Ammon's horn (tissue), 1 donor: ENCODE measurements at places on chromosomes 5 and 9.

DNA sequence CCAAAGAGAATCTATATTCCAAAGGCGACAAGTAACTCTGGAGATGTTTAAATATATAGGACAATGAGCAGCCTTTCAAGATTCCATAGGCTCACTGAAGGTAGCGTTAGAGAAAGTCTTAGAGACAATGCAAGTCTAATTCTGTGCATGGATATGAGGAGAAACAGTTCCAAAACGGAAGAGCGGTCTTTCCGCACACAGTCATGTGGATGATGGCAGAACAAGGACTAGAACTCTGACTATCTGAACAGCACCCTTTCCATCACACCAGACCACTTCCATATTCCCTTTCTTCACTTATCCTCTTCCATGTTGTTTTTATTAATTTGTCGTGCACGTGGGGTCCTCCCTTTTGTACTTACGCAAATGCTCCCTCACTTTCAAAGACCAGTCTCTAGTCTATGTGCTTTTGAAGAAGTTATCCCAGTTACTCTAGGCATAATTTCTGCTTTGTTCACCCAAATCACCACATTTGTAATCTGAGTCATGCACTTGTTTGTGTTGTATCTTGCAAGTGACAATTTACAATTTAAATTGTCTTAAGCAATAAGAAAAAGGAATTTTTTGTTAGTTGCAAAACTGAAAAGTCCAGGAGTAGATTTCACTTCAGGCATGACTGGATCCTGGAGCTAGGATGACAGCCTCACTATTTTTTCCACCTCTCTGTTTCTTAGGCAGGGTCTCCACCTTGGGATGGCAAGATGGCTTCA, 116.0 kb upstream of the ADRA1B start:
- DNase-seq, result no peak

- DNase-seq, result no peak
Observed at GRCh38 chr9:708551-709432, 132.7 kb upstream of the DMRT1 start.

GRCh38 chr9:38346811-38347210, 45.7 kb upstream of the ALDH1B1 start:
- no peak for DNase-seq

- no peak for DNase-seq
Observed at GRCh38 chr5:154898210-154898609, 39.8 kb downstream of the CNOT8 start.

GRCh38 chr5:168239325-168239724, 52.1 kb upstream of the WWC1 start:
- no peak for DNase-seq

GRCh38 chr9:18601026-18601425, 127.1 kb downstream of the ADAMTSL1 start:
- no peak for DNase-seq

GRCh38 chr5:10676224-10676623, 84.8 kb downstream of the DAP start:
- DNase-seq, result no peak

DNA sequence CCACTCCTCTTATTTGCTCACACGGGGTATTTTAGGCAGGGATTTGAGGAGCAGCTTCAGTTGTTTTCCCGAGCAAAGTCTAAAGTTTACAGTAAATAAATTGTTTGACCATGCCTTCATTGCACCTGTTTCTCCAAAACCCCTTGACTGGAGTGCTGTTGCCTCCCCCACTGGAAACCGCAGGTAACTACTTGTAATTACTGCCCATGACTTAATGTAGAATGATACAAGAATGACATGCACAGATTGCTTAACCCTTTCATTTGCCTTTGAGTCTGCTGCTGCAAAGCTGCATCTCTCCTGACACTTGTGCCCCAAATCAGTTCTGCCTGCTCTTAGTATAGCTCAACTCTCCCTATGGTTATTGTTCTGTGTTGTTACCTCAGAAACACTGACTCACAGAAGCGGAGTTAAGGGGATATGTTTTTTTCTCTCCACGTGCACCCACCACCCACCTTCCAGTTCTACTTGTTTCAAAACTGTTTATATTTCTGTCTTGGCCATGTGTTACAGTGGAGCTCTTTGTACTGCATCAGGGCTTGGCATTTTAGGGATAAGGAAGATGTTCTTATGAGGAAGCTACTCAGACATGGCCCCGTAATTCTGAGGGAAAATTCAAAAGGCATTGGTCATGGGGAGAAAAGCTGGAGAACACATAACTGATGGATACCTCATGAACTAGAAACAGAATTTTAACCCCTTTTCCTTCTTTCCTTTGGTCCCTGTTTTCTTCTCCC, 2.3 kb downstream of the ADRB2 start:
- no peak for DNase-seq

DNA sequence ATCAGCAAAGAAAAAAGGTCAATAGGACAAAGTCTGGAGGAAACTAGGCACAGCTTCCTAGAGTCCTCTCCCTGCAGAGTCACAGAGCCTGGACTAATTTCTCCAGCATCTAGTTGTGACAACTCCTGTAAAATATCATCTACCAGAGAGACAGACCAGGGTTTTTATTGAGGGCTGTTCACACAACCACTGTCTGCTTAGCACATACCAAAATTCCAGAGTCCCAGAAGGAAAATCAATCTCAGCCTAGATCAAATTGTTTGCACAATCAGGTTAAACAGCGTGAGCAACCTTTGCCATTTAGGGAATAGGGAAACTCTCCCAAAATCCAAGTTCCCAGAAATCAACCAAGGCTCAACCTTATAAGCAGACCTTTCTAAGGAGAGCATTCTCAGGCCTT, 190.3 kb downstream of the SYK start:
- no peak for DNase-seq

DNA sequence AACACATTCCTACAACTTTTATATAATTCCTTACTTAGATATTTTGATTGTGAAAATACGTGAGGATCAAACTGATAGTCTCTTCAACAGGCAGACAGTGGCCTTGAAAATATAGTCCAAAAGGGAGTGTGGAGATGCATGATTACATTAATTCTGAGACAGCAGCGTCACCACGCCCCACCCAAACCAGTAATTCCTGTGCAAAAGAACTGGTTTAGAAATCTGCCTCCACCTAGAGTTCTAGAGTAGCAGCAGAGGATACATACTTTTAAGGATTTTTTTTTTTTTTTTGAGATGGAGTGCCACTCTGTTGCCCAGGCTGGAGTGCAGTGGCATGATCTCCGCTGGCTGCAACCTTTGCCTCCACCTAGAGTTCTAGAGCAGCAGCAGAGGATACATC, 1.6 kb upstream of the TUT7 start:
- DNase-seq, result no peak

DNA sequence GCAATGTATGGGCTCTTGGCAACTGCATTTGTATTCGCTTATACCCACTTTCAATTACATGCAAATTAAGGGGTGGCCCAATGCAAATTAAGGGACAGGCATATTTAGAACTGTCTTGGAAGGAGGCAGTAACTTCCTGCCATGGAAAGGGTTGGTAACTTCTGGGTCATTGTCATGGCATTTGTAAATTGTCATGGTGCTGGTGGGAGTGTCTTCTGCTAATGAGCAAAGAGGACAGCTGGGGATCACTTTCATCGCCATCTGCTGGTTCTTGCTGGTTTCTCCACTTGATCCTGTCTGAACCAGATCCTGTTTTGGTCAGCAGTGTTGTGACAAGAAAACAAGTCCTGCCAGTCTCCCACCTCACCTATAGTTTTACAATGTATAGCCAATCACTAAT, 23.3 kb upstream of the UGT3A2 start:
- no peak for DNase-seq

DNA sequence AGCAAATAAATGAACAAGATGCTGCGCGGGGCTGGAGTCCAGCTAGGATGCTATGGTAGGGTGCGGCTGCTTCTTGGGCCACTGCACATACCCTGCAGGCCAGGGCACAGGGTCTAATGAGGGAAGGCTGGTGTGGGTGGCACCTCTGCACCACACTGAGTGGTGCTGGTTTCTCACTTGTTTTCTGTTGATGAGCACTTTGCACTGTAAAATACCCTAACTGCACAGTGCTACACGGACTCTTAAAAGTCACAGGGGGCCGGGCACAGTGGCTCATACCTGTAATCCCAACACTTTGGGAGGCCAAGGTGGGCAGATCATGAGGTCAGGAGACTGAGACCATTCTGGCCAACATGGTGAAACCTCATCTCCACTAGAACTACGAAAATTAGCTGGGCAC, 52.7 kb upstream of the DMRT1 start:
- DNase-seq, result no peak

DNA sequence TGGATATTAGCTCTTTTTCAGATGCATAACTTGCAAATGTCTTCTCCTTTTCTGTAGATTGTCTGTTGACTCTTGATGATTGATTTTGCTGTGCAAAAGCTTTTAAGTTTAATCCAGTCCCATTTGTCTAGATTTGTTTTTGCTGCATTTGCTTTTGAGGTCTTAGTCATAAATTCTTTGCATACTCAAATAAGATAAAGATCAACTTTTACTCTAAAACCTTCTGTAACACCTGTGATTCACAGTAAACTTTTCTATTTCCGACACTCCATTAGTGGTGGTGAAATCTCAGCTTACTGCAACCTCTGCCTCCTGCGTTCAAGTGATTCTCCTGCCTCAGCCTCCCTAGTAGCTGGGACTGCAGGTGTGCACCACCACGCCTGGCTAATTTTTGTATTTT, 239.0 kb upstream of the ST8SIA4 start:
- no peak for DNase-seq

DNA sequence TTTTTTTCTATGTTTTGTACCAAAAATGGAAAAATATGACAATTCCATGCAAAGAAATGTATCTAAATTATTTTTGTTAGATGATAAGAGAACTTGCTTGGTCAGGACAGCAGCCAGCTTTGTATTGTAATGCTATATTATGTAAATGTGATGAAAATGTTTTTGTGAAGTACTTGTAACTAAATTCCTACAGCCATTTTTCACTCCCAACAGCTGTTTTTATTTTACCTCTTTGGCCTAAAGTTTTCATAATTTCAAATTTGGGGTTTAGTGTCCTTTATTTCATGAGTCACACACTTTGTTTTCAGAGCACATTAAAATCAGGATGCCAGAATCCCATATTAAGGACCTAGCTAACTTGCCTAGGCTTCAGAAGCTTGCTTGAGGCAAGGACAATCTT, 64.1 kb downstream of the WDR41 start:
- DNase-seq, result no peak

GRCh38 chr5:154086641-154087040, 47.9 kb downstream of the MFAP3 start:
- no peak for DNase-seq

- no peak for DNase-seq
Observed at GRCh38 chr9:73050065-73050816, 97.4 kb upstream of the ALDH1A1 start.

- DNase-seq, result no peak
Observed at GRCh38 chr9:80518441-80518840, 946.7 kb downstream of the TLE4 start.

DNA sequence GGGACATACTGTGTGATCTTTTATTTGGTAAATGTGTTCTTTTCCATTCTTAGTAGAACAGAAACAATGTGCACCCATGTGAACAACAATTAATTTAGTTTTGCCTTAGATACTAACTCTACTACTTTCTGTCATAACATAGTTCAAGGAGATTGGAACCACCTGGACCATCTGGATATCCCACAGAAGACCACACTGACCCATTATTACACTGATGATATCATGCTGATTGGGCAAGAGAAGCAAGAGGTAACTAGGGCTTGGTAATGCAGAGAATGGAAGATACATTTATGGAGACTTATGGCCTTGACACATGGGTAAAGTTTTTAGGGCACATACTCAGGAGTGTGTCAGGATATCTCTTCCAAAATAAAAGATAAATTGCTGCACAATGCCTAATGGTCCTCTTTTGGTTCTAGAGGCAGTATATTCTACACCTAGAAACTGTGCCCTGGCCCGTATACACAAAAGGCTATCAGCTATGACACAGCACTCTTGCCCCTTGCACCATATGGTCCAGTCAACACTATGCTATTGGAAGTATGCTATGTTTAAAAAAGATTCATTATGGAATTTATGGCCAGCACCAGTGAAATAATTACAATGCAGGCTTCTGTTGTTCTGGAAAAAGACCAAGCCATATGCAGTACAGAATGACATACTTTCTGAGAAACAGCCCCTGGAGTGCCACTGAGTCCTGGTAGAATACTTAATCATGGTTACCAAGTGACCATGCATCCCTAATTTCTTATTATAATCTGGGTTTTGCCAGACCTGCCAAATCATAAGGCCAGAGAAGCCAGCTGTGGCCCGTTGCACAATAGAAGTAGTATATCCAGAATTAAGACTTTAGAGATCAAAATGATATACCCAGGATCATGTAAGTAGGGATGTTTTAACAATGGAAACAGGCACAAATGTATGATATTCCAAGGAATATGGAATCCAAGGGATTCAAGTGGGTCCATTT, 41.6 kb upstream of the MROH2B start:
- no peak for DNase-seq

GRCh38 chr9:112076814-112077213, 98.3 kb downstream of the SUSD1 start:
- no peak for DNase-seq

GRCh38 chr9:134139081-134139480, 3.2 kb downstream of the WDR5 start:
- no peak for DNase-seq

GRCh38 chr5:59171131-59171530, 588.3 kb downstream of the RAB3C start:
- no peak for DNase-seq

GRCh38 chr5:149381261-149381985, 2.3 kb upstream of the IL17B start:
- DNase-seq, result no peak

GRCh38 chr9:7816021-7816420, 16.4 kb upstream of the DMAC1 start:
- DNase-seq, result no peak

- no peak for DNase-seq
Observed at GRCh38 chr5:93611976-93612854, 29.2 kb downstream of the NR2F1 start.

DNA sequence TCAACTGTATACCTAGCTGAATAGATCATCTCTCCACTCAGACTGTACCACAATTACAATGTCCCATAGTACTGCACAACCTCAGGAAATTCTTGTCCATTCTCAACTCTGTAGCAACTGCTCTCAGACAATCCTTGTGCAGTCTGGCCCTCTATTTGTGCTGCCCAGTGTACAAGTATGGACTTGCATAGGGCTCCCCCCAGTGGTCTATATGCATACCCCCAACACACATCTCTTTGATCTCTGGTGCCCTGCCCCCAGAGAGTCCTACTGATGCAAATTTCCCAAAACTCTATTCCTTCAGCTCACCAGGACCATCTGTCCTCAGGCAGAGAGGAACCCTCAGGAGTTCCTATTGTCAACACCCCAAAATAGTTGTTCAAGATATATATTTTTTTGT, 205.3 kb downstream of the SLCO4C1 start:
- DNase-seq, result no peak

GRCh38 chr9:88741335-88741734, 206.4 kb downstream of the NXNL2 start:
- DNase-seq, result no peak
